ENCODE measurements at places on chromosomes 12 and 14.

- DNase-seq: no peak
These were observed 215.3 kb downstream of the CHST11 start for GRCh38 chr12:104672096-104672445.

DNA sequence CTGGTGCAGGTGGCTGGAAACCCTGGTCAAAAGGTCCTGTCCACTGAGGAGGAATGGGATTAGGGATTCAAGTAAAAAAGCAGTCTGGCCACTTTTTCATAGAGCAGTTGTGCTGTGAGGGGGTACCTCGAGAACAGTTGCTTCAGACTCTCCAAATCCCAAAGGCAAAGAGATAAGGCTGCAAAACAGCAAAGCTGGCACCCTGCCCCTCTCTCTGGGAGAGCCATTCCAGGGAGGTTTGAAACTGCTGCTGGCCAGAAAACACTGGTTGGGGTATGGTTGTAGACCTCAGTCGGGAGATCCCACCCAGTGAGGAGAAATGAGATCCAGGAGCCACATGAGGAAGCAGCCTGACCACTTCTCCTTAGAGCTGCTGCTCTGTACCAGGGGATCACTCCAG is 137.3 kb downstream of the CEP83 start:
- DNase-seq: no peak

- DNase-seq: no peak
These were observed 387.5 kb downstream of the TMEM121 start for GRCh38 chr14:105913861-105914260.

DNA sequence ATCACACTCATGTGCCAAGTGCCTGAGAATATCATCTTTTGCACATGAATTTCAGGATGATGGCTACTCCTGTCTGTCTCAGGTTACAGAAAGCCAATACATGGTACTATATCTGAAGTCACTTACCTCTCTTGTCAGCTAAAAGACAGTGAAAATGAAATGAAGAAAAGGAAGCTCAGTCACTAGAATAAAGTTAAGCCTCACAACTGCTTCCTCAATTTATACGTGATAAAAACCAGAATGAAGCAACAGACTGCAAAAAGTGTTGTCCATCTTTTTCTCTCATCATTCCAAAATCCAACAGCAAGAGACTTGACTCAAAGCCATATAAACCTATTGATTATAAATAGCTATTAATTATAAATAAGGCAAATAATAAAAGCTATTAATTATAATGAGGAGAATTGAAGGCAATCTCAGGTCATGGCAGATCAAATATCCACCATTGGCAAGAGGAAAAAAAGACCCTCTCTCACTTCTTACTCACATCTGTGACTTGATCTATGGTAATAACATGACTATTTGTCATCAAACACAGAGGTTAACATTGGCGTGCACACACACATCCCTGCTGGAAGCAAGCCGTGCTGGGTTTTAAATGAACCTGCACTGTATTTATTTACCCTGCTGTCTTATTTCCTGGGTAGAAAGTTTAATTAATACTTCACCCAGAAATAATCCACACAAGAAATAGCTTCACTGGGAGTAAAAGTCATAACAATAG is 10.0 kb downstream of the NIN start:
- no peak for DNase-seq

DNA sequence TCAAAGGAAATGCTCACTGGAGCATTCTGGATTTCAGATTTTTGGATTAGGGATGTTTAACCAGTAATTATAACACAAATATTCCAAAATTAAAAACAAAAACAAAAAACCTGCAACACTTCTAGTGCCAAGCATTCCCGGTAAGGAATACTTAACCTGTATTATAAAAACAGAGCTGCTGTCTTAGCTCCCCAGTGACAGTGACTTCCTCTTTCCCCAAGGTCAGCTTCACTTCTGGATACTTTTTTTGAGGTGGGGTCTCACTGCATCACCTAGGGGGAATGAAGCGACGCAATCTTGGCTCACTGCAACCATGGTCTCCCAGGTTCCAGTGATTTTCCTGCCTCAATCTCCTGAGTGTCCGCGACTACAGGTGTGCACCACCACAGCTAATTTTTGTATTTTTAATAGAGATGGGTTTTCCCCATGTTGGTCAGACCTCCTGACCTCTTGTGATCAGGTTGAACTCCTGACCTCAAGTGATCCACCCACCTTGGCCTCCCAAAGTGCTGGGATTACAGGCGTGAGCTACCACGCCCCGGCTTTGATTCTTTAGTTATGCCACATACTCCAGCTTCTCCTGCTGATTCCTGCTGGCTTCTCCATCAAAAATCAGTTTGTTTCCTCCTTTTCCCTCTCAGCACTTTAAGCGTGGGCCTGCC is 15.9 kb downstream of the PPP1CC start:
- no peak for DNase-seq

DNA sequence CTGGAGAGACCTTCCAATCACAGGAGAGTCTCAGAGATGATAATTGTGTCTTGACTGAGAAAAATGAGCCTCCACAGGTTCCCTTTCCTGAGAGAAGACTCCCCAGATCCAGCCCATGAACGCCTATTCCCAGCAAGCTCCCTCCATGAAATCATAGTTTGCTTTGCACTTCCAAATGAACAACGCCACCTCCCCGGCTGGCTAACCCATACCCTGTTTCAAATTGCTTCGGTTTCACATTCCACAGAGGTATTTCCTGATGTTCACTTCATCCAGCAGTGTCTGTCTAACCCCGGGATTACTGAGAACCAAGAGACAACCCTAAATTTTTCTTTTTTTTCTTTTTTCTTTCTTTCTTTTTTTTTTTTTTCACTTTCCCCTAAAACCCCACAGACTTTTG is 124.1 kb upstream of the RFLNA start:
- DNase-seq: no peak

GRCh38 chr12:14769466-14769968 is 33.8 kb downstream of the WBP11 start:
- DNase-seq: no peak

All from globus pallidus (tissue), 1 donor.